ENCODE measurements at places on chromosomes 1 and 21.

- no peak for DNase-seq
These were observed 85.1 kb downstream of the ENAH start for GRCh38 chr1:225567789-225568188.

DNA sequence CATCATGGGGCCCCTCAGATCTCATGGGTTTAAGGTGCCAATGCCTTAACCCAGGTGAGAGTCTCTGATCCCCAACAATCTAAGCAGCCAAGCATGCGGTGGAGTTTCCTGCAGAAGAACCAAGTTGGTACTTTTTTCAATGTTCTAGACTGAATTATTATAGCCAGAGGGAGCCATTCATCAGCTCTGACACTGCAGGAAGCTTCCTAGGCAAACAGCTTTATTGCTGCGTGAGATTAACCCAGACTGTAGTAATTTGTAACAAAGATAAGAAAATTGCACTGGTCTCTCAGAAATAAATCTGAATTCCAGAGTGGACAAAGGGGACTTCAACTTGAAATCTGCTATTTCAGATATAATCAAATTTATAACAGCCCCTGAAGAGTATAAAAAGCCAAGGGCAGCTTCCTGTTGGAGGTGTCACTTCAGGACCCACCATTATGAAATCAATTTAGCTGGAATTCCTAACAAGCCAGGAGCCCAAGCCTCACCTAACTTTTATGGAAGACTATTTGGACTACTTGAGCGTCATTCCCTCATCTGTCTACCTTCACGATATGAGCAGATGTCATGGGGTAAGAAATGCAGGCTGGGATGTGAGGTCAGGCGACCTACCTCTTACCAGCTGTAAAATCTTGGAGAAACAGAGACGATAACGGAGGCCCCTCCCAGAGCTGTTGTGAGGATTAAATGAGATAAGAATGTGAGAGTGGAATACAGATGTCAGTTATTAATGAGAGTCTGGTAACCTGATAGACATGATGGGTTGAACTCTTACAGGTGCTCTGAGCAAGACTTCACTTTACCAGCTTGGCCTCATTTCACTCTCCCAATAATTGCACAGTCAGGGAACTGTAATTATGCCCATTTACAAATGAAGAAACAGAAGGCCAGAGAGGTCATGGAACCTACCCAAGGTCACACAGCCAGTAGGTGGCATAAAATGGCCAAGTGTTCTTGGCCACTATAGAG is 135.1 kb downstream of the RRAGC start:
- DNase-seq: no peak

DNA sequence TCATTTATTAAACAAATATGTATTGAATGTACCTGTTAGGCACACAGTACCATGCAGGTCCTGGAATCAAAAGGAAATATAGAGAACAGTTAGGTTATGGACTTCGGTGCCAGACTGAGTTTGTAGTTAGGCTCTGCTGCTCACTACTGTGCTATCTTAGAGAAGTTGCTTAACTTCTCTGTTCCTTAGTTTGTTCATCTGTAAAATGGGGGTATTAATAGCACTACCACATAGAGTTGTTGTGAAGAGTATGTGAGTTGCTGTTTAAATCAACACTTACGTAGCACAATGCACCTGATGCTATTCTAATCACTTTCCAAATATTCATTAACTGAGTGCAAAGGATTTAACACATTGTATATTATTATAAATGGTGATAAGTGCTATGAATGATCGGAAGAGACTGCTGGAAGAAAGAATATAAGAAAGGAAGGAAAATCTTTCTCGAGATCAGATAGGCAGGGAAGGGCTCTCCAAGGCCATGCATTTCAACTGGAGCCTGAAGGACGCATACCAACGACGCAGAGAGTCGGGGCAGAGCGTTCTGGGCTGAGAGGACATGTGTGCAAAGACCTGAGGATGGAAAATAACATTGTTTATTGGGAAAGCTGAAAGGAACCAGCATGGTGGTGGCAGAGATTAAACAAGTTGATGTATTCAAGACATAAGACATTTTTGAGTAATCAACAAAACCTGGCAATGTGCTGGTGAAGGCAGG is 3.5 kb upstream of the AKNAD1 start:
- DNase-seq: no peak

DNA sequence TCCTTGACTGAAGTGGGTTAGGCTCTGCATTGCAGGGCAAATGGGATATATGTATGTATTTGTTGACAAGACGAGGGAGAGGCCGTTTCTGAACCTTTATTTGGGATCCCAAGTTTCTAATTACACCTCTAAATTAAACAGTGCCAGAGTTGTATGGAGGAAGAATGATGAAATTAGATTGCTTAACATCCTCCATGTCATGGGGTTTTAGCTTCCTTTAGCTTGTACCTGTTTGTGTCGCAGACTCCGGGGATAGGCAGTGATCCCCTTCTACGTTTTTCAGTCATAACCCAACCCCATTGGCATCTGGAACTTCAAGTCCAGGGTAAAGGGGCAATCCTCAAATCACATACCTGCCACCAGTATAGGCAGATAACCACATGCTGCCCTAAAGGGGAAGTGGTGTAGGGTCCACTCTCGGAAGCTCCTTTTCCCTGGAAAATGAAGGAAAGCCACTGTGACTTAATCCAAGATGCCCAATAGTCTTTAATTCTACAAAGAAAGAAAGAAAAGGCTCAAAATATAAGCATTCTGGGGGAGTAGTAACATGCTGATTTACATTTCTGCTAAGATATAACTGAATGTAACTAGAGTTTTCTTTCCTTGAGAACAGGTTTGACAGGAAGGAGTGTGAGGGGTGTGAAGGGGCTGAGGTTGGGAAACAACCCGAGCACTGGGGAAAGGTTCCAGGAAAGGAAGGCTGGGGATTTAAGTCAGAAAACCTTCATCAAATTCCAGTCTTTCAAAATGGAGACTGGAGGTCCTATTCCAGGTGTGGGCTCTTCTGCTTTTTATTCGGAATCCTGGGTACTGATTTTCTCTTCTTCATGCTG is 77.6 kb downstream of the RGL1 start:
- no peak for DNase-seq

DNA sequence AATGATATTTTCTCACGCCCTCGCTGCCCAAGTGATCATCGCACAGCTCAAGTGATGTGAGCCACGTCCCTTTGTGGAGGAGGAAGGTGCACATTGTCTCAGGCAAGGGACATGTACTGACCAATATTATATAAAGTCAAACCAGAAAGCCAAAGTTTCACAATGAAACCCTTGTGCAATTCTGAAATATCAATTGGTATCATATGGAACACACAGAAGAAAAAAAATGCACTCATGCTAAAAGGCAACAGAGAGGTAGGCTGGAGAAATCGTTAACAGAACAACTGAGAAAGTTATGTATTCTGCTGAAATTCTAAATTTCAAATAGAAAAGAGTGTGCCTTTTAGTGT is 1.9 kb downstream of the JAM2 start:
- no peak for DNase-seq

DNA sequence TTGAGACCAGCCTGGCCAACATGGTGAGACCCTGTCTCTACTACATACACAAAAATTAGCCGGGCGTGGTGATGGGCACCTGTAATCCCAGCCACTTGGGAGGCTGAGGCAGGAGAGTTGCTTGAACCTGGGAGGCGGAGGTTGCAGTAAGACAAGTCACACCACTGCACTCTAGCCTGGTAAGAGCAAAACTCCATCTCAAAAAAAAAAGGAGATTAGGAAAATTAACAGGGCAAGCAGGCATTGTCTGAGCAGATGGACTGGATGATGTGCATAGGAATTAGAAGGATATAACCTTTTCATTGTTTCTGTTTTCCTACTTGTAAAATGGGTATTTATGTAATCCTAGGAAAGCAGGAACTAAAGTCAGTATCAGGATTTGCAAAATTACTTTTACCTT is 15.6 kb downstream of the TARDBP start:
- no peak for DNase-seq

GRCh38 chr1:61588736-61589672 is 135.9 kb downstream of the TM2D1 start:
- DNase-seq: no peak

DNA sequence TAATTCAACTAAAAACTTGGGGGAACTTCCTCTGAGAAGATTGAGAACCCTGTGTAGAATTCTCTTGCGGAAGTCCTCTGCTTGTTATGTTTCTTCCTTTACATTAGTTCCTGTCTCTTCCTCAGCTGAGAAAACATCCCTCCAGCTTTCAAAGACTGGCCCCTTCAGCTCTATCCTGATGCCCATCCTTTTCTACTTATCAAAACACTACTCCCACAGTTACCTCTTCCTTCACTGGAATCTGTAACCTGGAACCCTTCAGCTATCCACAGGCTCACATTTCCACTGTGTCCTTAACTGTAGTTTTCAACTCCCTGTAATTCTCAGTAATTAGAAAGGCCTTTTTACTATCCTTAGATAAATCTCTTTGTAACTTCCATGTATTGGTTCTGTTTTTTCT is 6.0 kb upstream of the DEDD start:
- no peak for DNase-seq

DNA sequence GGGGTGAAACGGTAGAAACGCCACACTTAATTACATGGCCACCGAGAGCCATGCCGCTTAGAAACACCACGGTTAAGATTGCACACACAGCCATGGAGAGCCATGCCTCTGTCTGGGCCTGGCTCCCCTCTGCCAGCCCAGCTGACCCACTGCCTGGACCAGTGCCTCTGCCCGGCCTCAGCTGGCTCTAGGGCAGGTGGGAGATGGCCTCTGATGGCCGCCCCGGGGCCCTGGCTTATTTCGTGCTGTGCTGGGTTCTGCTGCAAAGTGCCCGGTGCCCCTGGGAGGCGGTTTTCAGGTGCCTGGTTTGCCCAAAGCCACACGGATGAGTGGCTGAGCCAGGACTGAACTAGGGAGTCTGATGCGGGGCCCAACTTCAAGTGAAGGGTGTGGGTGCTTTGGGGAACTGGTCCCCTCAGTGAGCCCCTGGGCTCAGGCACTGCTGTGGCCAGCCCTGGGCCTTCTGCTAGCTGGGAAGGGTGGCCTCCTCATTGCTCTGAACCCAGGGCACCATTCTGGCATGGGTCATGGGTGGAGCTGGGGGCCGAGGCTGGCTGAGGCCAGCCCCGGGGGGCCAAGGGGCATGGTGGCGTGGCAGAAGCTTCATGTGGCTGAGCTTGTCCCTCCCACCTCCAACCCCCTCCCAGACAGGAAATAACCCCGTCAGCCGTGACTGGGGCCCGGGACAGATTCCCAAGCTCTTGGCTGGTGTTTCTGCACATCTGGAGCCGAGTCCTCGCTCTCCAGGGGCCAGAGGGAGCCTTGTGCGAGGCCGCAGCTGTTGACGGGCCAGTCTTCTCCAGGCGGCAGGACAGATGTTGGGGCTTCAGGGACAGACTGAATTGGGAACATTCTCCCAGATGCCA is 1.9 kb upstream of the GPR153 start:
- no peak for DNase-seq

DNA sequence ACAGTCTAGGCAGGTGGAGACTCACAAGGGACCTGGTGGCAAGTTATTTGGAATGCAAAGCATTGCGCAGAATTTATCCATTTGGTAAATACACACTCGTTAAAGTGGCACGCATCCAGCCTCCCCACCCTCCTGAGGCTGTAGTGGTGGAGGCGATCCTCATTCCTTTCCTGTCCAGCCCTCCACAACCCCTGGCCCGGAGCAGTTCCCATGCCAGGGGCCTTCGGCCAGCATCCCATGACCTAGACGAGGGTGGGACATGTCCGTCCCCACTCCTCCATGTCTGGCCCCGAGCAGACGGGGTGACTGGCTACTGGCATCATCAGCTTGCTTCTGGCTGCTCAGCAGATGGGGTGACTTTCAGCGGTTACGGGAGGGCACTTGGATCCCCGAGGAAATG is 281.5 kb upstream of the VAMP3 start:
- no peak for DNase-seq

DNA sequence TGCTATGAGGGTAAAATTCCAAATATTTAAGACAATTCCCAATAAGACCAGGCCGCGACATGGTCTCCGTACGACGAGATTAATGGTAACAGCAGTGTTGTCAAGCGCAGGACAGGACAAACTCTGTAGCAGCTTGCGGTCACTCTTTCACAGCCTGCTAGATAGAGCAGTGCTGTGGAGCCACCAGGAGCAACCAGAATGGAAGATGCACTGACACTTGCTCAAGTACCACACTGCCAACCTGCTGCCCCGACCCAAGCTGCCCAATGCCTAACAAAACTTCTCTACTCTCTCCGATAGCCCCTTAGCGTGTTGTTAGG is 636 bp downstream of the WARS2 start:
- no peak for DNase-seq

GRCh38 chr1:201272799-201273198 is 10.5 kb upstream of the PKP1 start:
- no peak for DNase-seq

DNA sequence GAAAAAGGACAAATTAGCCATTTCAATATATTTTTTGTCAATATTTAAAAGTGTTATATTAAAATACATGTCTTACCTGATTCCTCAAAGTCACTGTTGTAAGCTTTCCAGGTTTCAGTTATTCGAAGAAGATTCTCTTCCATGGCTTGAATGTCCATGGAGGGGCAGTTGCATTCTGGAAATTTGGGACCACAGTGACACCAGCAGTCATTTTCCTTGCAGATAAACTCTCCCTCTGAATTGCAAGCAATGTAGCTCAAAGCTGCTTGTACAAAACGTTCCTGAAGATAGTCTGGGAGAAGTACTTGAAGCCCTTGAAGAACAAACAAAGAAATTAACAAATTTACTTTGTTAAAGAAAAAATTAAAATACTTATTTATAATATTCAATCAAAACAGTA is 251.7 kb downstream of the BRINP3 start:
- no peak for DNase-seq

- no peak for DNase-seq
These were observed 6.8 kb downstream of the OLIG2 start for GRCh38 chr21:33032434-33033047.

DNA sequence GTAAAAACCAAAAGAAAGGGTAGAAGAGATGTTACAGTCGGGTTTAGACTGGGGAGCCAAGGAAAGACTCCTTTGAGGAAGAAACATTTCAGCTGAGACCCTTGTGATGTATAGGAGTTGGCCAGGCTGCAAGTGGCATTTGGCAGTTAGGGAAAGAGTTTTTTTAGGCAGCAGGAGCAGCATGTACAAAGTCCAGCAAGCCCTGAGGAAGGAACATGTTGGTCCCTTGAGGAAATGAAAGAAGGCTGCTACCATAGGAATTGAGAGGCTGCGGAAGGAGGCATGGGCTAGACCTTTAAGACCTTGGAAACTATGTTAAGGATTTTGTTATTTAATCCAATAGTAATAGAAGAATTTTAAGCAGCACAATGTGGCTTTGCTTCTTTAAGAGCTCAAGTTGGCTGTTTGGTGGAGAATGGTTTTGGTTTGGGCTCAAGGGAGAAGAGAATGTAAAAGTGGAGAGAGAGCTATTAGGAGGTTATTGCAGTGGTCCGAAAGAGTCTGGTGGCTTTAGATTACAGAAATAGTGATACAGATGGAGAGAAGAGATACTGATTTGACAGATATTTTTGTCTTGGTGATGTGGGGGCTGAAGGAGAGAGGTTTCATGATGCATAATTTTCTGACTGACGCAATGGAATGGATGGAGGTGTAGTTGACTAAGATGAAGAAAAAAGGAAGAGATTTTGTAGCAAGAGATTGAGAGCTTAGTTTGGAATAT is 26.6 kb downstream of the SMAP2 start:
- no peak for DNase-seq

- no peak for DNase-seq
These were observed 10.7 kb downstream of the ADAMTS5 start for GRCh38 chr21:26956216-26956615.

GRCh38 chr1:11898086-11898785 is 28.0 kb downstream of the KIAA2013 start:
- no peak for DNase-seq

- peak; percentile 37 for DNase-seq
These were observed at the start of gene SLX9 for GRCh38 chr21:44939532-44940115. TSS of gene SLX9 (plus strand) at chr21:44940029. CDS start at chr21:44940058, 29 bp downstream.
